ENCODE measurements at places on chromosomes 4 and X. TPM values are rescaled to one million over a fixed set of nuclear protein-coding genes. Genes with fewer than 3 reads are reported as not detected.

The USO1 gene
- total RNA-seq: 74.1 TPM

DNA sequence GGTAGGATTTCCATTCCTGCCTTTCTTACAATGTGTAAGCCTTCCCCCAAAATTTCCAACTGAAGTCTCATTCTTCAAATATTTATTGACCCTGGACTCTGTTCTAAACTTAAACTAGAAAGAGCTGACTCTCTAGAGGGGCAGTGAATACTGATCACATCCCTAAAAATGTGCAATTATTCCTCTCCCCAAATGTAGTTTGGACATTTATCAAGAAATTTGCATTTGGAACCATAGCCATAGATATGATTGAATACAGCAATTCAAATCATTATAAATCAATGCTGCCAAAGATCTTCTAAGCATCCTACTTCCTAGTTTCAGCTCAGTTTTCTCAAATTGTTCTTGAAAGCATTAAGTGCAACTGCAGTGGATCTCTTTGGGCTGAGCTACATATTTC is 525.7 kb downstream of the RAB28 start:
- DNase-seq: no peak
- H3K4me1 ChIP-seq: no peaks in the 10 kb centered on the region
- no peaks in the 10 kb centered on the region for H3K27me3 ChIP-seq
- H3K4me3 ChIP-seq: no peak overlapping the region
- no peaks in the 10 kb centered on the region for H3K36me3 ChIP-seq
- H3K27ac ChIP-seq: no peak overlapping the region

DNA sequence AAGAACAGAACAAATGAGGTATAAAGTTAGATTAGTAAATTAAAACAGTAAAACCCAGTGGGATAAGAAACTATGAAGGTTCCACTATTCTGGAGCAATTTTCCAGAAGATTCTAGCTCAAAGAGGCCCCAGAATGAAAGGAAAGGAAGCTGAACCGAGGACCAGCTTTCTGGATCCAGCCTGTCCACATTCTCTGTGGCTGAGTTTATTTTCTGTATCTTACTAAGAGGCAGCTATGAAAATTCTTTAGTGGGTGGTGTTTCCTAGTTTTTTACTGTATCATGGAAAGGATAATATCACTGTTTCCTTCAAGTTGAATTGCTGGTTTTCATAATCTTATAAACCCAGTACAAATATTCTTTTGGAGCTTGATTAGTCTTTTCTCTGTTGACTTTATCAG is 11.8 kb downstream of the DAPP1 start:
- no peak overlapping the region for H3K4me3 ChIP-seq
- H3K27ac ChIP-seq: no peak overlapping the region
- H3K27me3 ChIP-seq: no peaks in the 10 kb centered on the region
- no peaks in the 10 kb centered on the region for H3K4me1 ChIP-seq

DNA sequence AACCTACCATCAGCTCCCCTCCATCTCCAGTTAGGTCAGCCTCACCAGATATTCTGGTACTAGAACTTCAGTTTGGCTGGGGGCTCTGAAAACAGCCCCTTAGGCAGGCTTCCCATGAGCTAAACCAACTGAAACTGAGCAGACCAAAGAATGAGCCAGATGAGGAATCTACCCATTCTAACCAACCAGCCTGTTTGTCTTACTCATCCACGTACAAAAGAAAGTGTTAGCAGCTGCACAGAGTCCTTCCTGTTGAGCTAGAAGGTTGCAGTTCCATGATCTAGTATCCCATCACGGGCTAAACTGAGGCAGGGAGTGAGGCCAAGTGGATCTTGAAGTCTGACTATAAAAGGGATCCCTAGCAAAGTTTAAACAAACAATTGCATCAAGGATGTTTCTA is 17.5 kb downstream of the MAGEA9B start:
- H3K36me3 ChIP-seq: no peaks in the 10 kb centered on the region
- H3K27ac ChIP-seq: no peak overlapping the region
- peaks cover 8% of the 10 kb centered on the region for H3K27me3 ChIP-seq
- no peak for DNase-seq

DNA sequence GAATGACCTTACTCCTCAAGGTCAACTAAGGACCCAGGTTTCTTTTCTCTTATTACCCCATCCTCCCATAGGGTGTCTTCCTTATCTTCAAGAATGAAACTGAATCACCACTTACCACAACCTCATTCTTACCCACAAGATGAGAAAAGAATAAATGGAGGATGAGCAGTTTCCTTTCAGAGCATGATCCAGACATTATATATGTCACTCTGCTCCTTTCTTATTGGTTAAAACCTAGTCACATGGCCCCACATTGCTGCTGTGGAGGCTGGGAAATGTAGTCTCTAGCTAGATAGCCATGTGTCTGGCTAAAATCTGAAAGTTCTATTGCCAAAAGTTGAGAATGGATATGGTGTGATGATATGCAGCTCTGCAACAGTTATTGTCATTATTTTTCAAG is 62.4 kb upstream of the RAI2 start:
- H3K36me3 ChIP-seq: no peaks in the 10 kb centered on the region
- no peaks in the 10 kb centered on the region for H3K4me1 ChIP-seq
- peaks cover 19% of the 10 kb centered on the region for H3K27me3 ChIP-seq
- H3K4me3 ChIP-seq: no peak overlapping the region

DNA sequence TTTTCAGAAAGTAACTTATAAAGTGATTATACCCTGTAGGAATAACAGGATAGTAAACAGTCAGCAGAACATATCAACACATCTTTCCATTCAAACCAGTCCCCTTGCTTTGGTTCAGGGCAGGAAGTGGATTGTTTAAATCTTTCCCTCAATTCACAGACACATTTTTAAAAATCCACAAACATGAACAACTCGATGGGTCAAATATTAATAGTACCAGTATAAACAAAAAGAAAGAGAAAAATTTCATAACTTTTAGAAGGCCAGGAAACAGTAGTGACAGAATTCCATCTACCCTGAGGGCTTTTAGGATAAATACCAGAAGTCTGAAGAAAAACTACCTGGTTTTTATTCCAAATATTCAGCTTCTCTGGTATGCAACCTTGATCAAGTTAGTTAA is 1072.8 kb upstream of the PABPC4L start:
- no peak overlapping the region for H3K4me3 ChIP-seq
- no peaks in the 10 kb centered on the region for H3K4me1 ChIP-seq
- no peak for DNase-seq
- H3K36me3 ChIP-seq: no peaks in the 10 kb centered on the region
- H3K27me3 ChIP-seq: no peaks in the 10 kb centered on the region
- H3K27ac ChIP-seq: no peak overlapping the region

Measured in breast epithelium (tissue), 4 donors.